A549 treated with Mapracorat at 1 μM for 4 hours (cell line): ENCODE measurements at places on chromosomes 6 and 20. TPM values are rescaled to one million over a fixed set of nuclear protein-coding genes. Genes with fewer than 3 reads are reported as not detected.

The JPH2 gene
- total RNA-seq: 4.6 to 5.7 TPM (median 4.9 TPM) in 5 replicates

The OR2H2 gene
- total RNA-seq: not detected in 5 replicates

The C6orf141 gene
- 9.7 to 13.3 TPM (median 11.2 TPM) in 5 replicates for total RNA-seq

The CGAS gene
- total RNA-seq: 3.2 to 4.8 TPM (median 4.1 TPM) in 5 replicates

The NHSL1 gene
- 2.0 to 3.6 TPM (median 3.0 TPM) in 5 replicates for total RNA-seq
